Naive thymus-derived CD4-positive, alpha-beta T cell (primary cell): ENCODE measurements at places on chromosomes 11 and 22. TPM values are rescaled to one million over a fixed set of nuclear protein-coding genes. Genes with fewer than 3 reads are reported as not detected.

- no peaks in the 10 kb centered on the region for H3K36me3 ChIP-seq
- H3K4me3 ChIP-seq, result no peak overlapping the region
- DNase-seq, result no peak
- no peak overlapping the region for H3K27ac ChIP-seq
- H3K27me3 ChIP-seq, result no peaks in the 10 kb centered on the region
These were observed 45.0 kb upstream of the FIBIN start for GRCh38 chr11:26948881-26949280.

GRCh38 chr11:48022445-48022844 is 42.1 kb downstream of the PTPRJ start:
- H3K4me1 ChIP-seq, result peaks cover 27% of the 10 kb centered on the region
- no peaks in the 10 kb centered on the region for H3K27me3 ChIP-seq
- no peaks in the 10 kb centered on the region for H3K36me3 ChIP-seq
- H3K27ac ChIP-seq, result no peak overlapping the region

GRCh38 chr11:66318600-66318970 is 1.7 kb upstream of the CD248 start:
- peak overlapping the region; percentile 99 for H3K27ac ChIP-seq
- no peak for DNase-seq
- peaks cover 27% of the 10 kb centered on the region for H3K4me1 ChIP-seq
- no peaks in the 10 kb centered on the region for H3K27me3 ChIP-seq

DNA sequence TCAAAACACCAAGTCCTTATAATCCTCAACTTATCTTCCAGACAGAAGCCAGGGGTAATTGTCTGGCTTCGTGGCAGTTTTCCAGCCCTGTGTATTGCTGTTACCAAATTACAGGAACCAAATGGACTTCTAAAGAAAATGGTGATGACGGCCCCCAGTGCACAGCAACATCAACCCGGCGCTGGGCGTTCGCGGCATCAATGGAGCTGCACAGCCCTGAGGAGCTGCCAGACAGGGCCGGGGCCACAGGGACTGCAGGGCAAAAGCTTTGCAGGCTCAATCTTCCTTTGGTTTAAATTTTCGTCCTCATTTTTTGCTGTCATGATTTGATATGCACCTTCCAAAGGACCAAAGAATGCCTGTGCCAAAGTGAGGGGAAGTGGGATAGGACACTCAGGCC is 292.5 kb downstream of the BRD1 start:
- no peak overlapping the region for H3K4me3 ChIP-seq
- no peak for DNase-seq
- no peaks in the 10 kb centered on the region for H3K4me1 ChIP-seq
- H3K27me3 ChIP-seq, result no peaks in the 10 kb centered on the region
- H3K27ac ChIP-seq, result no peak overlapping the region

GRCh38 chr11:113664981-113665710 is 41.0 kb downstream of the TMPRSS5 start:
- no peak for DNase-seq
- no peak overlapping the region for H3K27ac ChIP-seq
- no peaks in the 10 kb centered on the region for H3K36me3 ChIP-seq

DNA sequence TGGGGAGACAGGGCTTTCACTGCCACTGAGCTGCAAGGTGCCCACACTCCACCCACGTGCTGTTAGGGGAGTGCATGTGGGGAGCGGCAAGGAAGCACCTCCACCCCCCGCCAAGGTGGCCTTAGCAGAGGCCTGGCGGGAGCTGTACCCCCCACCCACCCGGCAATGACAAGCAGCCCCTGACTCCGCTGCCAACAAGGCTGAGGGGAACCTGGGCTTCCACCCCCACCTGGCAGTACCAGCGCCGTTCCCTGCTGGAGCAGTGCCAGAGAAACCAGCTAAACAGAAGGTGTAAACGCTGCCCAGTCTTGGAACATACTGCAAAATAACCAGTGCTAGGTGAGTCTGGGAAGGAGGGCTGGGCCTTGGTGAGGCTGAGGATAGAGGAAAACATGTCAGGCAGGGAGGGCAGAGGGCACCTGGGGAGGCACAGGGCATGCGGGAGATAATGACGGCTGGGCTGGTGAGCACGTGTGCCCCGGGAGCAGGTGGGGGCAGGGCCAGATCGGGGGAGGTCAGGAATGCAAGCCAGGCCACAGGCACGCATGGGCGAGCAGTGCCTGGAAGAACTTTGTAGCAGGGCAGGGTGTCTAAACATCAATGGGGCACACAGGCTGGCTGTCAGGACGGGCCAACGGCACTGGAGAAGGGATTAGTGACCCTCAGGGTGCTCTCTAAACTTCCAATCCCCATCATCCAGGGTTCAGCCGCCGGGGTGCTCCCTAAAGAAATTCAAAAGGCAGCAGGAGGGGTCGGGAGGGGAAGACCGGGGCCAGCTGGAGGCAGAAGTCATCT is 6.6 kb downstream of the CERK start:
- no peak for DNase-seq
- H3K27ac ChIP-seq, result peak overlapping the region; percentile 3
- peaks cover 41% of the 10 kb centered on the region for H3K4me1 ChIP-seq
- H3K4me3 ChIP-seq, result no peak overlapping the region

APOBEC3G gene
- total RNA-seq, result 20.2 TPM
